ENCODE measurements at places on chromosomes 6 and 20. TPM values are rescaled to one million over a fixed set of nuclear protein-coding genes. Genes with fewer than 3 reads are reported as not detected.

KCNK16 gene
- total RNA-seq, result not detected

C2 gene
- total RNA-seq, result 0.51 TPM

CD24 gene
- 0.10 TPM for total RNA-seq

NNAT gene
- 0.20 TPM for total RNA-seq

ZC3H12D gene
- total RNA-seq, result 12.8 TPM

CRIP3 gene
- 0.29 TPM for total RNA-seq

TRIM15 gene
- not detected for total RNA-seq

PLCB1 gene
- 0.38 TPM for total RNA-seq

GSTA2 gene
- not detected for total RNA-seq

WFDC10B gene
- not detected for total RNA-seq

EYA2 gene
- total RNA-seq, result not detected

HNF4A gene
- total RNA-seq, result not detected

VSX1 gene
- total RNA-seq, result not detected

SYNGAP1 gene
- 52.1 TPM for total RNA-seq

HLA-DRB5 gene
- 3.7 TPM for total RNA-seq

AIF1 gene
- total RNA-seq, result 45.4 TPM

IL17A gene
- total RNA-seq, result not detected

TCP11 gene
- total RNA-seq, result not detected

TCF21 gene
- total RNA-seq, result not detected

ANGPT4 gene
- total RNA-seq, result not detected

XKR7 gene
- total RNA-seq, result 0.03 TPM

CST1 gene
- not detected for total RNA-seq

PRRT1 gene
- total RNA-seq, result 0.35 TPM

SLC22A7 gene
- not detected for total RNA-seq

PLG gene
- total RNA-seq, result 0.28 TPM

EIF6 gene
- total RNA-seq, result 91.7 TPM

GSTA3 gene
- not detected for total RNA-seq

KCNQ5 gene
- 6.2 TPM for total RNA-seq

CPXM1 gene
- total RNA-seq, result 0.10 TPM

COX4I2 gene
- not detected for total RNA-seq

GGTLC1 gene
- not detected for total RNA-seq

RSPH9 gene
- not detected for total RNA-seq

KIF13A gene
- total RNA-seq, result not detected

TPBG gene
- total RNA-seq, result not detected

ADGB gene
- not detected for total RNA-seq

PRIM2 gene
- 27.1 TPM for total RNA-seq

SAMD10 gene
- 20.5 TPM for total RNA-seq

HCRTR2 gene
- not detected for total RNA-seq

OR2B3 gene
- not detected for total RNA-seq

C6orf15 gene
- not detected for total RNA-seq

C20orf141 gene
- not detected for total RNA-seq

NOX3 gene
- not detected for total RNA-seq

OPN5 gene
- not detected for total RNA-seq

Data from activated naive CD4-positive, alpha-beta T cell treated with anti-CD3 and anti-CD28 coated beads, Interleukin-2, amount 10 ng/mL, durations not matched to agents 5 hours and 36 hours (primary cell).